ENCODE measurements at places on chromosomes 4 and X.

- DNase-seq = no peak
Observed at GRCh38 chr4:69730002-69730401, 30.4 kb downstream of the SULT1B1 start.

DNA sequence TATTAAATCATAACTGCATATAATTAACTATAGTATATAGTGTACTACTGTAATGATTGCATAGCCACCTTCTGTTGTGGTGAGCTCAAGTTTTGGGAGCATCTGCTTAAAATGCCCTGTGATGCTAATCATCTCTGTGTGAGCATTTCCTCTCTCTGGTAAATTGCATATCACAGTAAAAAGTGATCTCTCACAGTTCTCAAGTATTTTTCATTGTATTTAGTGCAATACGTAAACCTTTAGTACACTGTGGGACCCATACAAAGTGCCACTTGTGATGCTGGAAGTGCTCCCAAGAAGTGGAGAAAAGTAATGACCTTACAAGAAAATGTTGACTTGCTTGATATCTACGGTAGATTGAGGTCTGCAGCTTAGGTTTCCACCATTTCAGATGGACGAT, 82.0 kb downstream of the WWC2 start:
- no peak for DNase-seq

- DNase-seq = peak; percentile 66
Observed at GRCh38 chrX:47619486-47620302, at the start of gene SYN1. TSS of gene SYN1 (minus strand) at chrX:47619857. CDS start at chrX:47619728, 129 bp downstream.

DNA sequence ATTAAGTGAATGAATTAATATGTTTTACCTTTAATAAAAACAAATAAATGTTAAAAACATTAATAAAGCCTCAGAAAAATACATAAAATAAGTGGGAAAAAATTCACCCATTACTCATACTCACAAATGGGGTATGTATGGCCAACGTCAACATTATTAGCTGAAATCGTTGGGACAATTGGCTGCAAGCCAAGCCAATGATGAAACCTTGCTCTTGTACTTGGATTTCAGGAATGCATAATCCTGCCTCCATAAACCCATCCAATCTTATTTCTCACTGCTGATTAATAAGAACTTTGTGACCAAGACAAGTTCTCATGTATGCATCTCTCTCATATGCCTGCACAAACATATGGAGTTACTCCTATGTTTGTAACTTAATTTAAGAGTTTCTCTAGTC, 35.3 kb upstream of the ADAMTS3 start:
- DNase-seq = no peak

GRCh38 chr4:7450775-7451433, 16.2 kb upstream of the PSAPL1 start:
- no peak for DNase-seq

DNA sequence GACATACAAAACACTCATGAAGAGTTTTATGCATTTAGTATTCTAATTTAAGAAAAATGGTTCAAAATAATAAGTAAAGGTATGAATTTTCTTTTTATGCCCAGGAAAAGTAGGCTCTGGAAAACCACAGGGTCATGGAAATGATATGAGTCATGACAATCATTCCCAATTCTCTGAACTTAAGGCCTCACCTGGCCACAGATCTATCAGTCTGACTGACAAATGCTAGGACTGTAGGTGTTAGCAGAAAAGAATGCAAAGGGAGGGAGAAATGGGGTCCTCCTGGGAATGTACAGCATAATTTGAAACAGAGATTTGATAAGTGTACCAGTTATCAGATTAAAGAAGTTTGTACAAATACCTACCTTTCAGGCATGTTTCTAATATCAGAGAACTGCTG, 270.5 kb upstream of the ARSJ start:
- DNase-seq = no peak

- no peak for DNase-seq
Observed at GRCh38 chrX:31497086-31497485, 425.2 kb upstream of the FTHL17 start.

- DNase-seq = no peak
Observed at GRCh38 chr4:17701138-17701839, 80.1 kb downstream of the FAM184B start.

- DNase-seq = peak; percentile 38
Observed at GRCh38 chrX:19747652-19748610, 139.5 kb downstream of the SH3KBP1 start.

DNA sequence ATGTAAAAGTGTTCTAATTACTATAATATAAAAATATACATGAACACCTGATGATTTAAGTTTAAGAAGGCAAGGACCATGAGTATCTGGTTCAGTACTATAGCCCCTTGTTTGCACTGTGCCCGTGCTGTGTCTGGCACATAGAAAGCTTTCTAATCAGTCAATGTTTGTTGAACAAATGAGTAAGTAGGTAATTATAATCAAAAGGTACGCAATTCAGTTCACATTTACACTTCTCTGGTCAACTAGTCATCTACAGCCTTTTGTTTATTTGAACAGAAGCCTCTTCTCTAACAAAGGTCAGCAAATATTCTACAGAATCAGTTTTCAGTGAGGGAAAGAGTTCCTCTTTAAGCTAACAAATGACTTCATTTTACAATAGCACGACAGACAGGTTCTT, 523.3 kb downstream of the SMARCA1 start:
- DNase-seq = no peak

GRCh38 chr4:85778632-85779131, 303.7 kb downstream of the ARHGAP24 start:
- no peak for DNase-seq

GRCh38 chr4:28436191-28437080, 1575.8 kb downstream of the STIM2 start:
- DNase-seq = no peak

- no peak for DNase-seq
Observed at GRCh38 chr4:185920691-185921260, 108.8 kb upstream of the SORBS2 start.

DNA sequence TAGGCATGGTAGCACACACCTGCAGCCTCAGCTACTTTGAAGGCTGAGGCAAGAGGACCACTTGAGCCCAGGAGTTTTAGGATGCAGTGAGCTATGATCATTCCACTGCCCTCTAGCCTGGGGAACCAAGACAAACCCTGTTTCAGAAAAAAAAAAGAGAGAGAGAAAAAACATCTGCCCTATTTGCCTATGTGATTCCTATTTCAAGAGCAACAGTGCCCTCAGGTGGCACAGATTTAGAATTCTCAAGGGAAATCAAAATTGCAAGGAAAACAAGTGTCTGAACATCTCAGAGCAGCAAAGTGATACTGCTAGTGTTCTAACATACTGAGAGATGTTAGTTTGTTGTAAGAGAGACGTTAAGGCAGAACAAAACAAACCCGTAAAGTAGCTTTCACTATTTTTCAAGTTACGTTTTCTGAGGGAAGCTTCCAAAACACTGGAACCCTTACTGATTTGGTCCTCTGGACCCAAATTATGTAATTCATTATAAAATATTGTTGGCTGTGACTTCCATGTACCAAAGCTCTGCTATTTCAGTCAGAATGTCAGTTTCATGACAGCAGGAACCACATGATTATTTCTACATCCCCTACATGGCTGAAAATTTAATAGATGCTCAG, 7.9 kb downstream of the BDH2 start:
- DNase-seq = no peak

DNA sequence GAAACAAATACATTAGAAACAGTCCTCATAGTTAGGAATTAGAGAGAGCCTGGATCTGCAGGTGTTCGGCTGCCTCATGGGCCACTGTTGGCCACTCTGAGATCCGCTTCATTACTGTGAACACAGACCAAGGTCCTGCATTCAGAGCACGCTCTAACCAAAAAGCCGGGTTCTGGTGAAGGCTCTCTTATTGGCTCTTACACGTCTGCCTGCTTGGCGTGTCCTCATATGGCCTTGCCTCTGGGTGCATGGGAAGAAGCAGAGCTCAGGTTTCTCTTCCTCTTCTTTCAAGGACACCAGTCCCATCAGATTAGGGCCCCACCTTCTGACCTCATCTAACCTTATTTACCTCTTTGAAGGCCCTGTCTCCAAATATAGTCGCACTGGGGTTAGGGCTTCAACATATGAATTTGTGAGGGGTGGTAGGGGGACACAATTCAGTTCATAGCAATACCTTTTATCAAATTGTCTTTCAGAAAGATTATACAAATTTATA, 37.1 kb upstream of the ELF2 start:
- no peak for DNase-seq

DNA sequence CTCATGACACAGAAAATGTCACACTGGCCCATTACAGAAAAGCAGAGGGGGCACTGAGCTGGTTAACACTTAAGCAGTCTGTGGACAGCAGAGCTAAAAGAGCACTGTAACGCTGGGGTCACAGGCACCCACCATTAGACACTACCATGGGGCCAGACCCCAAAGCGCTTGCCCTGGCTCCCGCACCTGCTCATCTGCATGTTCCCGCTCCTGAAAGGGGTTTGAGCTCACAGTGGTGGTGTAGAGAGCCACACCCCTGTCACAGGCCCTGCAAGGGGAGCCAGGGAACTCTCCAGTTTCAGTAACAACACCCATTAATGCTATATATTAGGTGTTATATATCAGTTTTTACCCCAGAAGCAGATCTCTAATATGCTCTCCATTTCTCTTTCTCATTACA, 187.0 kb downstream of the ANKRD50 start:
- DNase-seq = no peak

GRCh38 chr4:112411781-112412550, 104.0 kb downstream of the NEUROG2 start:
- no peak for DNase-seq

DNA sequence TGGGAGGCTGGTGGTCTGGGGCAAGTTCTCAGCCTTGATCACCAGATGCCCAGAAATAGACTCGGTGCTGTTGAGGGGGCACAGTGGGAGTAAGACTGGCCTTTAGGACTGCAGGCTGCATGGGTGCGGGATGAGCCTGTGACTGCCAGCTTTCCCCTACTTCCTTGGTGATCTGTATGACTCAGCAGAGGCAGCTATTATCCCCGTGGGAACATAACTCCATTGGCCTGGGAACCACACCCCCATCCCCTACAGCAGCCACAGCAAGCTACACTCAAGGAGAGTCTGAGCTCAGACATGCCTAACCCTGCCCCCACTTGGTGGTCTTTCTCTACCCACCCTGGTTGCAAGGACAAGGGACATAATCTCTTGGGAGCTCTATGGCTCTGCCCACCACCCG, 20.6 kb downstream of the CLIC2 start:
- no peak for DNase-seq

GRCh38 chr4:122692641-122693520, 39.6 kb upstream of the BBS12 start:
- DNase-seq = no peak

DNA sequence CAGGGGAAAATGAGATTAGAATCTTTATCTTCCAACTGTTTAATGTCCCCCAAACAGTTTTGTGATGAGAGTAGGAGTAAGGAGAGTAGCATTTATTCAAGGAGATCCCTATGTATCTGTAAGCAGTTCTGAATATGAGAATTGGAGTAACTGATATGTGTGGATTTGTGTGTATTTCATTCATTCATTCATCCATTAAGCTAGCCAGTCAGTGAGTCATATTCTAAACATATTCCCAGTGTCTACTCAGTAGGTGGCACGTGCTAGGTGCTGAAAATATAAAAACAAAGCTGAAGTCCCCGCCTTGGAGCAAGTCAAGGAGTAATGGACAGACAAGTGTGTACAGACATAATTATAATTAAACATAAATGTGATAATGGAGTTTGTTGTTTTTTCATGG, 12.4 kb upstream of the STX18 start:
- DNase-seq = no peak

DNA sequence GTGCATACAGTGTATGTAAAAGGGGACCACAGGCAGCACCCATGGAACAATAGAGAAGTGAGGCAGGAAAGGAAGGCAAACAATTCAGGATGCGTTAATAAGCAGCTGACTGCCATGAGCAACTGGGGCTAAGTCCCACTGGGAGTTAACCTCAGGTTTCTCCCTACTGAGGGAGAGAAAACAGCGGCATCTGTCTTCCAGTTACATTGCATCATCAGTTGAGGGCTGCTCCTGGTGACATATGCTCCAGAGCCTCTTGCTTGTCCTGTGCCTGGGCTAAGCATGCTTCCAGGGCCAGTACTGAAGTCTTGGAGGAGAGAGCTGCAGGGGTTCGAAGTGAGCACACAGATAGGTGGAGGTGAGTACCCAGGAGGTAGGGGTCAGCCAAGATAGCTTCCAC, 24.3 kb downstream of the RAI2 start:
- no peak for DNase-seq

- no peak for DNase-seq
Observed at GRCh38 chrX:129695535-129695934, 40.8 kb upstream of the APLN start.

DNA sequence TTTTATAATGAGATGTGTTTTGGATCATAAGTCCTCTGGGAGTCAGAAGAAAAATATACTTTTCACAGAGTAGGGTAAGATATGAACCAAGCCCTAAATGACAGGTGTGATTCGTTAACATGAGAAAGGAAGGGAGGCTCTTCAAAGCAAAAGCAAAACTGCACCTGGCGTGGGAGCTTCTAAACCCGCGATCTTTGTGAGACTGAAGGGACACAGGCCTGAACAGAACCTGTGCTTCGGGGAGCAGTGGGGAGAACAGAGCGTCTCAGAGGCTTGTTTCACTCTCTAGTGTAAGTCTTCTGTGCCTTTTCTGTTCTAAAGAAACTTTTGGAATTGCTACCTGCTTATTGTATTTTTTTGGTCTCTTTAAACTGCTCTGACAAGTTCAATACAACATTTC, 30.2 kb upstream of the CYP4V2 start:
- DNase-seq = no peak

DNA sequence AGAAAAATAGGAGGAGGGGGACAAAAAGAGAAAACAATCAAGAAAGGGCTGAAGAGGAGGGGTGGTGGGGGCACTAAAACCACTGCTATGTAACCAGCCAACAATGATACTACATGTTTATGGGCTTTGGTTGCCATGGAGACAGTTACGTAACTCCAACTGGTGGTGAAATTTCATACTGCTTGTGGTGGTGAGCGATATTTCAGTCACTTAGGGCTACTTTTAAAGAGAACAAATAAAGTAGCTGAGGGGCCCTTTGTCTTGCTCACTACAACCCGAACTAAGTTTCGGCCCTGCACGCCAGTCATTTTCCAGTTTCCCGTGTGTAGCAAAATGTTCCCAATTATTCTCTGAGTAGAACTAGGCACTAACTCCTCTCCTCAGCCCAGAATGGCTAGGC, 275.2 kb upstream of the EDA2R start:
- DNase-seq = no peak

DNA sequence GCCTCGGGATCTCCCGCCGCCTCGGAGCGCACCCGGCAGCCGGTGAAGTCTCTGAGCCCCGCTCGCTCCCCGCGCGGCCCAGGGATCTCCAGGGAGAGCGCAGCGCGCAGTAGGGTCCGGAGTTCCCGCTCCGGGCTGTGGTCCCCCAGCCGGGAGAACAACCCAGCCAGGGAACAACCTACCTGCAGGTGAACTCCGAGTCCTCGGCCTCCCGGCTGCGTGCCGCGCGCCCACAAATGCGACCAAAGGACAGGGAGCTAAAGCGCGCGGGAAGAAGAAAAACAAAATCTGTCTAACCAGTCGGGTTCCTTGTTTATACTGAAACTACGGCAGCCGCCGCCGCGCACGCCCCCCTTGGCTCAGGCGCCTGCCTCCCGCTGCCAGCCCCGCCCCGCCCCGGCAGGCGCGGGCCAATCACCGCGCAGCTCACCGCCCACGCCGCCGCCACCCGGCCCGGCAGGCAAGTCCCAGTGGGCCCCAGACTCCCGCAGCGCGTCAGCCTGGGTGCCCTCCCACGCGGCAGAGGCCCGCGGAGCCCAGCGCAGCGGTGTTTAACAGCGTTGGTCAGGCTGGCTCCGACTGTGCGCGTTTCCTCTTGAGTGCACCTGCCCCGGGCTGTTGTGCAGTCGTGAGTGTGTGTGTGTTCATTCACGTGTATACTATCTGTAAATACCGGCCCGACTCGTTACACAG, at the start of gene RASGEF1B:
TSS of gene RASGEF1B (minus strand) at position 320 of the 693 bp plus-strand sequence. CDS start 12,399 bp downstream, outside the sequence.
- DNase-seq = peak; percentile 98

Data from stimulated activated CD8-positive, alpha-beta memory T cell treated with anti-CD3 and anti-CD28 coated beads, Interleukin-12 subunit alpha, Interleukin-12 subunit beta, amount 100 ng/mL, for 4 hours (primary cell).